K562 (cell line): ENCODE measurements at places on chromosomes 16 and 17. TPM values are rescaled to one million over a fixed set of nuclear protein-coding genes. Genes with fewer than 3 reads are reported as not detected.

Gene SLC16A11
- not detected in 2 replicates for total RNA-seq

Gene GGNBP2
- total RNA-seq, result 53.2 and 60.5 TPM in 2 replicates

Gene SLC43A2
- 9.4 and 10.2 TPM in 2 replicates for total RNA-seq

Gene NPB
- 0.53 and 0.65 TPM in 2 replicates for total RNA-seq

Gene FOXO3B
- total RNA-seq, result 3.9 and 5.2 TPM in 2 replicates

Gene HSF4
- total RNA-seq, result 22.6 and 25.2 TPM in 2 replicates

GRCh38 chr16:23802776-23803175 is 33.0 kb upstream of the PRKCB start:
- DNase-seq, result no peak
- peaks cover 22% of the 10 kb centered on the region; the same call in 2 of the 3 replicates for H3K4me1 ChIP-seq
- H3K36me3 ChIP-seq, result no peaks in the 10 kb centered on the region

- peak overlapping the region; percentile 86 for H3K4me3 ChIP-seq
- no peaks in the 10 kb centered on the region for H3K27me3 ChIP-seq
- H3K36me3 ChIP-seq, result peaks cover 63% of the 10 kb centered on the region
- no peak for DNase-seq
These were observed 948 bp downstream of the UTP18 start for GRCh38 chr17:51261024-51261963.

- no peaks in the 10 kb centered on the region for H3K27me3 ChIP-seq
- no peaks in the 10 kb centered on the region for H3K36me3 ChIP-seq
- no peak overlapping the region for H3K27ac ChIP-seq
- H3K4me3 ChIP-seq, result no peak overlapping the region
- H3K4me1 ChIP-seq, result peaks cover 33% of the 10 kb centered on the region
These were observed 493 bp upstream of the PDE6G start for GRCh38 chr17:81656835-81657234.

DNA sequence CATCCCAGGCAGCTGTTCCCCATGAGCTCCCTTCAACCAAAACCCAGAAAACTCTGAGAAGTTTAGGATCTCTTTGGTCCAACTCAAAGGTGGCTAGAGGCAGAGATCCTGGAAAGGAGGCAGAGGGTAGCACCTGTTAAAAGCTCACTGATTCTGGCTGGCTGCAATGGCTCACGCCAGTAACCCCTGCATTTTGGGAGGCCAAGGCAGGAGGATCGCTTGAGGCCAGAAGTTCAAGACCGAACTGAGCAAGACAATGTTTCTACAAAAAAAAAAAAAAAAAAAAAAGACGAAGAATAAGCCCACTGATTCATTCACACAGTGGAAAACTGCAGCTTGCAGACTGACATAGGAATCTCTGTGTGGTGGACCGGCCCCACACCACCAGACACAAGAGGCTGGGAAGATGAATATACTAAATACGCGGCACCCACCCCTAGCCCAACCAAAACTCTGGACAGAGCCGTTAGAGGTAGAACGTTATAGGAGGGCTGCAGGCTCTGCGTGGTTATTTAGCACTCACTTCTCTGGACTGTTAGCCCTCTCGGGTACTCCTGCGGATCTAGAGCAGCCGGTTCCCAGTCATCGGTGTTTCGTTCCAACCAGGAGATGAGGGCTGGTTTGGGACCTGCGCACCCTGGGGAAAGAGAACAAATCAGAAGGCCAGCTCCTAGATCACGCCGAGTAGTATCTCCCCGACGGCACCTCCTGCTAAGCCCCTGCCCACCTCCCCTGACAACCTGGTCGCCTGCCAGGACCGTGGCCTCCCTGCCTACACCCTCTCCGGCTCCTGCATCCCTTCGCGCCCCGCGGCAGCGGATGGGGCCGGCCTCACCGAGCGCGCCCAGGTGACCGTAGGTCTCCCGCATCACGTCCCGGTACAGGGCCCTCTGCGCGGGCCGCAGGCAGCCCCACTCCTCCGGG is 925 bp downstream of the ZNF689 start:
- peaks cover 42% of the 10 kb centered on the region; the same call in 2 of the 3 replicates for H3K36me3 ChIP-seq
- DNase-seq, result peak; percentile 57
- peak overlapping the region; percentile 93 for H3K27ac ChIP-seq
- no peaks in the 10 kb centered on the region for H3K27me3 ChIP-seq
- peaks cover 7% of the 10 kb centered on the region for H3K4me1 ChIP-seq

DNA sequence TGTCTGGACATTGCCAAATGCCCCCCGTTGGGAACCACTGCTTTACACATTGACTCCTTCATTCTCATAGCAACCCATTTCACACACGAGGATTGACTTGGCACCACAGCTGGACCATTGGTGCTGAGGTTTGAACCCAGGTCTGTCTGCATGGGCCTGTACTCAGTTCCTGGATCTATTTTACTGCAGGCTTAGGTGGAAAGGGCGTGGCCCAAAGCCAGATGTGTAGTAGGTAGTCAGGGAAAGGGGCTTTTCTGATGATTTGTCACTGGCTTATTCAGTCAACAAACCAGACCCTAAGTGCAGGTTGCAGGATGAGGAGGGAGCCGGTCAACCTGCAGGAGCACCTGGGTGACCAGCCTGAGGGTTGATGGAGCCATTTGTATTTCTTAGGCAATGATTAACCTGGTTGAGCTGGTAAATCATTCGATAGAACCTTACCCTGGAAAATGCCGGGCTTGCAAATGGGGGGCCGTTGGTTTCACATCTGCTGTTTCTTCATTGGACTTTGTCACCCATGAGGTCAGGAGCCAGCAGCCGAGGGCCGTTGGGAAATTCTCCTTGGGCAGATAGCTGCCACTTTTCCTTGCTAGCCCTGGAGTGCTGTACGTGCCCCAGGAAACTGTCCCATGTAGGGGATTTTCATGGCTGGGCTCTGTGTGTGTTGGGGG is 104.4 kb downstream of the CMIP start:
- no peak overlapping the region for H3K4me3 ChIP-seq
- H3K27ac ChIP-seq, result no peak overlapping the region
- H3K36me3 ChIP-seq, result no peaks in the 10 kb centered on the region
- DNase-seq, result no peak
- no peaks in the 10 kb centered on the region for H3K27me3 ChIP-seq

GRCh38 chr16:31569360-31569717 is 41.6 kb downstream of the AHSP start:
- no peaks in the 10 kb centered on the region for H3K36me3 ChIP-seq
- no peak overlapping the region for H3K4me3 ChIP-seq
- no peak for DNase-seq
- no peak overlapping the region for H3K27ac ChIP-seq
- 0 out of 2 replicates have a peak, but pooled peaks cover 6% of the 10 kb centered on the region for H3K27me3 ChIP-seq

DNA sequence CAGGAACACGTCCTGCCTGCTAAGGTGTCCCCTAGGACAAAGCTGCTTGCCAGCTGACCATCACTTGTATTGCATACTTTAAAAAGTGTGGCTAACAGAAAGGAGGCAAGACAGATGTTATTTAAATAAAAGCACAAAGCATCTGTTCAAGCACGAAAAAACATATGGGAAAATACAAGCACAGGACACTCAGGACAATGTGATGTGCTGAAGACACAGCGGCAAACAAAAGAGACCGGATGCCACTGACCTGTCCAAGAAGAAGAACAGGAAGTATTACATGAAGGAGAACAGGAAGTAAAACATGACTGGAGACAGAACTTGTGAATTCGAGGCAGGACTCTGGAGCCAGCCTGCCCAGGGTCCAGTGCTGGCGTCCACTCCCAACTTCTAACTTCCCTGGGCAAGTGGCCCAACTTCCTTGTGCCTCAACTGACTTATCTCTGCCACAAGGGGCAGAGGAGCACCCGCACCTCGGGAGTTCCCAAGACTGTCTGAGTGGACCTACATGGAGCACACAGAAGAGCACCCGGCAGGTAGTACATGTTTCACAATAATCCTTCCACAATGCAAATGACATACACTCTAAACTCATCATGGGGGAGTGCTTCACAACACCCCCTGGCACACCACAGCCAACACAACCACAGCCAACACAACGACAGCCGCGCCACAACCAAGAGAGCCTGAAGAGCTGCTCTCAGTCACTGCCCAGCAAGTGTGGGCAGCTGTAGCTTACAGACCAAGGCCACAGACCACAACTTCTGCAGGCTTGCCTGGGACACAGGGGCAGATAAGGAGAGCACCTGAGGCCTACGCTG is 36.6 kb downstream of the ANKRD11 start:
- no peaks in the 10 kb centered on the region for H3K27me3 ChIP-seq
- H3K36me3 ChIP-seq, result peaks cover 10% of the 10 kb centered on the region
- peaks cover 21% of the 10 kb centered on the region for H3K4me1 ChIP-seq
- no peak overlapping the region for H3K4me3 ChIP-seq
- peak; percentile 45 for DNase-seq

- no peaks in the 10 kb centered on the region for H3K27me3 ChIP-seq
- no peak overlapping the region for H3K27ac ChIP-seq
- peaks cover 5% of the 10 kb centered on the region; the same call in 1 of the 3 replicates for H3K36me3 ChIP-seq
- H3K4me3 ChIP-seq, result no peak overlapping the region
- H3K4me1 ChIP-seq, result peaks cover 18% of the 10 kb centered on the region
- no peak for DNase-seq
These were observed 12.5 kb downstream of the ARL2BP start for GRCh38 chr16:57257455-57258070.

DNA sequence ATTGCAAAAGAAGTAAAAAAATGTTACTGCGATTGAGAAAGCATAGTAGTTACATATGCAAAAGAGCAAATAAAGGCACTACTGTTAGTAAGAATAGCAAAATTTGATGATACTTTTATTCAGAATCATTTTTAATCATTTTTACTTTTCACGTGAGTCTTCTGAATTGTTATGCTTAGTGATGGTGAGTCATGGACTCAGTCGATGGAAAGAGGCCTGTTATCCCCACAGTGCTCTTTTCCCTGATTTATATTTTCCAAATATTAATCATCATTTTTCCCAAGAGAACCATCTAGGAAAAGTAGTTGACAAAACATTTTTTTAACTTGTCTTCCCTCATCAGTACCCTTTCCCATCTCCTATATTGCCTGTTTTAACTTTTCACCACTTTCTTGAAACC is 181.1 kb downstream of the CHD9 start:
- H3K4me1 ChIP-seq, result no peaks in the 10 kb centered on the region
- peaks cover 94% of the 10 kb centered on the region for H3K36me3 ChIP-seq
- no peak for DNase-seq
- no peak overlapping the region for H3K4me3 ChIP-seq

- peak; percentile 66 for DNase-seq
- H3K36me3 ChIP-seq, result peaks cover 25% of the 10 kb centered on the region; the same call in 1 of the 3 replicates
- H3K4me1 ChIP-seq, result peaks cover 31% of the 10 kb centered on the region; the same call in 2 of the 3 replicates
- no peaks in the 10 kb centered on the region for H3K27me3 ChIP-seq
These were observed 4.2 kb downstream of the SOCS1 start for GRCh38 chr16:11251525-11252481.

DNA sequence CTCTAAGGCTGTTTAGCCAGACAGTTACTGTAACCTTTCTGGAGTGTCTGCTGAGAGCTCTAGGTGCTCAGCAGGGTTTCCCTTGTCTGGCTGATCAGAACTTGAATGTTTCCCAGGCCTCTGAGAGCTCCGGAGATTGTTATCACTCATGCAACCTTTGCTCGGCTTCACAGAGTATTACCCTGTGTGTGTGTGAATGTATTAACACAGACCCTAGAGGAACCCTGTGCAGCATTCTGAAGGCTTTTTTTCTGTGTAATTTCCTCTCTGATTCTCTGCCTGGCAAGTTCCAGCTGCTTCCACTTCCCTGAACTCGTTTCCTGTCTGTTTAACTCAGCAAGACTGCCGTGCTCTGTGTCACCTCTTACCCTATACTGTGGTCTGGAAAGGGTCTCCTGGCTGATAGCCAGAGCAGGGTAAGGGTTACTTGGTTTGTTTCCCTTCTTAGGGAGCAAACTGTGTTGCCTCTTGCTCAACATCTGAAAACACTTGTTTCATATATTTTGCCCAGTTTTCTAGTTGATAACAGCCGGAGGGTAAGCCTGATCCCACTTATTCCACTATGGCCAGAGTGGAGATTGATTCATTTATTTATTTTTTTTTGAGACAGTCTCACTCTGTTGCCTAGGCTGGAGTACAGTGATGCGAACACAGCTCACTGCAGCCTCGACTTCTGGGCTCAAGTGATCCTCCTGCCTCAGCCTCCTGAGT is 21.7 kb downstream of the PRMT7 start:
- H3K4me1 ChIP-seq, result no peaks in the 10 kb centered on the region
- H3K36me3 ChIP-seq, result peaks cover 76% of the 10 kb centered on the region
- no peak overlapping the region for H3K27ac ChIP-seq
- DNase-seq, result no peak

DNA sequence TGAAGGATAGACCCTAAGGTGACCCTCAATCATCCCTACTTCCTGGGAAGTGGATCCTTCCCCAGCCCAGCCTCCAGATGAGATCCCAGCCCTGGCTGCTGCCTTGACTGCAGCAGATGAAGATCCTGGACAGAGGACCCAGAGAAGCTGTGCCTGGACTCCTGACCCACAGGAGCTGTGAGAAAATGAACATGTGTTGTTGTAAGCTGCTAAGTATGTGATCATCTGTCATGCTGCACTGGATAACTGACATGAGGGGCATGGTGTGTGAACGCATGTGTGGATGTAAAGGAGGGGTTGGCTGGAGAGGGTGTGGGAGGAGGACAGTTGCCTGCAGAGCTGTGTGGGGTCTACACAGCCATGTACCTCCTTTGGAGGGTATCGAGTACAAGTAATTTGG is 69.3 kb downstream of the SLC5A11 start:
- H3K36me3 ChIP-seq, result peaks cover 9% of the 10 kb centered on the region; the same call in 1 of the 3 replicates
- DNase-seq, result no peak
- no peak overlapping the region for H3K27ac ChIP-seq
- no peak overlapping the region for H3K4me3 ChIP-seq

- DNase-seq, result no peak
- no peaks in the 10 kb centered on the region for H3K27me3 ChIP-seq
- H3K4me3 ChIP-seq, result no peak overlapping the region
- H3K36me3 ChIP-seq, result no peaks in the 10 kb centered on the region
- H3K4me1 ChIP-seq, result peaks cover 23% of the 10 kb centered on the region
These were observed 26.6 kb downstream of the ARHGAP27 start for GRCh38 chr17:45406107-45406506.

DNA sequence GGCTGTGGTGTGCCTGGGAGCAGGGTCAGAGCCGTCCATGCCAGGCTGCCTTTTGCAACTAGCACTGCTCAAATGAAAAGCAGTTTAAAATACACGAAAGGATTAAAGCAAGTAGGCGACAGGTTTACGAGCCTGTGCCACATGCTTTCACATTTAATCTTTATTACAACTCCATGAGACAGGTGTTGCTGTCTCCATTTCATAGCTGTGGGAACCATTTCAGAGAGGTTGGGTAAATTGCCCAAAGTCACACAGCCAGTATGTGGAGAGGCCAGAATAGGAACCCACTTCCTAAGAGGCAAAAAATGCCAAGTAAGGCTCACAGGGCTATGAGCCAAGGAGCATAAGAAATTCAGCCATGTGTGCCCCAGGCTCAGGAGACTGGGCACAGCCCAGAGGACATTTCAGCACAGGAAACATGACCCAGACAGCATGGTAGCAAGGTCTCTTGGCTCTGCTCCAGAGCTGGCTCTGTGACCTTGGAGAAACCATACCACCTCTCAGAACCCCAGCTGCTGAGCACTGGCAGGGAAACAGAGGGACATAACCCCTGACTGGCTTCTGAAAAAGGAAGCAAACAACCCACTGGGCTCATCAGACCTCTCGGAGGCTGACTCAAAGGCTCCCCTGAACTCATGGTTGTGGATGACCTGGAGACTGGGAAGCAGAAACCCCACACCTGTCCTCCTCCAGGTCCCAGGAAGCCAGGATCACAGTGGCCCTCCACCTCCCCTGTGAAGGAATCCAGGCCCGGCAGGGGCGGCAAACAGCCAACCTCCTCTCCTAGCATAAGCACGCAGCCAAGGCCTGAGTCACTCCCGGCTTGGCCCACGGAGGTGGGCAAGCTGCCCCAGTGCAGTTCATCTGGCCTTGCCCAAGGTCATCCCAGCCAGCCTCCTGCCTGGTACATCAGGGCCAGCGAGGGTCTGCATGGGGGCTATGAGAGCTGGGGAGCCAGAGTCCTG is 40.3 kb upstream of the MRPS23 start:
- no peak for DNase-seq
- no peak overlapping the region for H3K27ac ChIP-seq
- H3K4me3 ChIP-seq, result no peak overlapping the region
- H3K27me3 ChIP-seq, result peaks cover 55% of the 10 kb centered on the region
